ENCODE measurements at places on chromosomes 12 and 14.

GRCh38 chr12:1883513-1883912 is 34.9 kb downstream of the CACNA2D4 start:
- peak; percentile 11 for DNase-seq

DNA sequence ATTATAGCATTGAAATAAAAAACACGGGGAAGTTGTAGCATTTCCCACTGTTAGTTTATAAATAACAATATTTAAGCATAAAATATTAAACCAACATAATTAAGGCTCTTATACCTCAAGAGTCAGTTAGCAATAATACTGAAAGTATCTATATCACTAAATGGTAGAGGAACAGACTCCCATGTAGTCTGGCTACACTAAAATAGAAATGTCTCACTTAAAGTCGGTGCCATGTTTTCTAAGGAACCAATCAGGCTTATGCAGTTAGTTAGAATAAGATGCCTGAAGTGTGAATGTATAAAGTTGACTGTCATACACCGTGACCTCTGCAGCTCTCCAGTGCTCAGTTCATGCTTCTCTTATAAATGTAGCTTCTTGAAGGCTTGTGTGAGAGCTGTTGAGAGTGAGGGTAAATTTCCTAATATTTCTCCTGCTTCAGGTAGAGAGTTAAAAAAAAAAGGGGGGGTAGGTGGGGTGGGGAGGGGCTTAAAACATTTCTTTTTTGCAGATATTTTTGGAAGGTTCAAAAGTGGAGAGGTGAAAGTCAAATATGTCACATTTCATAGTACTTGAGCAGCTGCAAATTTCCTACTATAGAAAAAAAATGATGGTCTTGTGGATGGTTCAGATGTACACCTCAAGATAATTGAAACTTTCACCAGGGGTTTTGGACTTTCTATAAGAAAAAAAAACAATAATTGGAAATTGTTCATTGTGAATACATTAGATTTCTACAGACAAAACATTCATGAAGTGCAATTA is 64.5 kb downstream of the PTCSC3 start:
- no peak for DNase-seq

- DNase-seq: peak; percentile 75
These were observed 50.6 kb downstream of the LRCOL1 start for GRCh38 chr12:132559652-132560363.

DNA sequence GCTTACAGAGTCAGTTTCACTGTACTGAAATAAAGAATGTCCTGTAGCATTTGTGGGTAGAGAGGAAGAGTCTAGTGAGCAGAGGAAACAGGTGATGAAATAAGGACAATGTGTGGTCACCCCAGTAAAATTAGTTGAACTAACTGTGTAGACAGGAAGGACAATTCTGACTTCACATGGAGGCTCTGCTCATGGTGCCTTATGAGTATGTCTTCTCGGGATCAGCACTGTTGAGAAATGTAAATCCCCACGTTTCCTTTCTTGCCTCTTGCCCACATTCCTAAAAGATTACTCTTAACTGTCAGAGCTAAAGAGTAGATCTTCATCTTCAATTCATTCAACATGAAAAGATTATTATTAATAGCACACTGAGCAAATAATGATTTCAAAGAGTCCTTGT is 113.2 kb upstream of the FLRT2 start:
- DNase-seq: no peak

GRCh38 chr12:81757731-81758365 is 1.3 kb downstream of the PPFIA2 start:
- DNase-seq: no peak

GRCh38 chr12:111505601-111506036 is 93.5 kb downstream of the ATXN2 start:
- no peak for DNase-seq

DNA sequence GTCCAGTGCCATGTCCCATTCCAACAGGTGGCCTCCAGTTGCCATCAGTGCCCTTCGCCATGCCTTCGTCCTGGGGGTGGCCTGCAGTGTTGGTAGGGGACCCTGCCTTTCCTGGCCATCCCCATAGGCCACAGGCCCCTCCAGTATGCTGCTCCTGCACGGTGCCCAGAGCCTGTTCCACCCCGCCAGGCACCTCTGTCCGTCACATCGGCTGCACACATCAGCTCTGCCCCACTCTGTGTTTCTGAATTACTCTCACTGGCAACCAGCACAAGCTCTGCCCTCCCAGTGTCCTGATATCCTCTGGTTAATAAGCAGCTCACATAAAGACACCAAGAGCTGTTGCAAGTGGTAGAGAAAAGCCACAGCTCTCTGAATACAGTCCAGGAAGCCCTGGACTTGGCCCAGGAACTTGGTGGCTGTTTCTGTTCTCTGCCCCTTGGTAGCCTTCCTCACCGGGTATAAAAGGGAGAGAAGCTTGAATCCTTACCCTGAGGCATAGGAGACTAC is 31.3 kb upstream of the ATP2A2 start:
- no peak for DNase-seq

- no peak for DNase-seq
These were observed 10.9 kb upstream of the SERPINA9 start for GRCh38 chr14:94486883-94487282.

DNA sequence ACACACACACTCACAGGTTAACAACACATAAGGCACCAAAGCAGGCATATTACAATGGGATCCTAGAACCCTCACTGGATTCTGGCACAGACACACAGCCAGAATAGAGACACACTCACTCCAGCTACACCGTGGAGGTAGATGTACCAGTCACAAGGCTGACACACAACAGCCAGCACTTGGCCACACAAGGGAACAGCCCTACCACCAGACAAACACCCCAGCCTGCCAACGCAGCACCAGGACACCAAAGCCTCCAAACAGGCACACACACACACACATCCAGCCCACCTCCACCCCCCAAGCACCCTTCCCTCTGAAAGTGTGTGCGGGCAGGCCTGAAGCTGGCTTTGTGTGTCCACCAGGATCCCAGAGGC is 10.9 kb upstream of the ITGB7 start:
- no peak for DNase-seq

GRCh38 chr12:122265886-122266229 is 436 bp downstream of the VPS33A start:
- DNase-seq: no peak

GRCh38 chr12:125076103-125076502 is 10.9 kb downstream of the AACS start:
- no peak for DNase-seq

DNA sequence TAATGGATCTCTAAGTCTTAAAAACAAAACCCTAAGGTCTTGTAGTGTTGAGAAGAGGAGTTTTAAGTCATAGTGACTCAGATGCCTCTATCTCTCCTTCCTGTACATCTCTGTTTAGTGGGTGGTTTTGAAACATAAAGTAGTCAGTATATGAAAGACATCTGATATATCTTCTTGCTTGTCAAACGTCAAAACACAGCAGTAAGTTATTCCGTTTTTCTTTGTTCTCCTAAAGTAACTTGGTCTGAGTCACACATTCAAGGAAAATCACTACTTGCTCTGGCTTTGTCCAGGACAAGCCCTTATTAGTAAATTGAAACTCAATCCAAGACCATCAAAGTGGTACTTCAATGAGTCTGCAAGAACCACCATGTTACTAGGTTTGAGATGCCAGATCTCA is 1172.5 kb downstream of the BCL11B start:
- DNase-seq: no peak

- DNase-seq: no peak
These were observed 1752.4 kb upstream of the FLRT2 start for GRCh38 chr14:83777516-83777915.

- peak; percentile 33 for DNase-seq
These were observed 379.4 kb downstream of the ALG10 start for GRCh38 chr12:34401659-34402227.
